ENCODE measurements at places on chromosomes 6 and 20.
A peak's percentile ranks its signal among the peaks of the same experiment; 100 is the strongest.

DNA sequence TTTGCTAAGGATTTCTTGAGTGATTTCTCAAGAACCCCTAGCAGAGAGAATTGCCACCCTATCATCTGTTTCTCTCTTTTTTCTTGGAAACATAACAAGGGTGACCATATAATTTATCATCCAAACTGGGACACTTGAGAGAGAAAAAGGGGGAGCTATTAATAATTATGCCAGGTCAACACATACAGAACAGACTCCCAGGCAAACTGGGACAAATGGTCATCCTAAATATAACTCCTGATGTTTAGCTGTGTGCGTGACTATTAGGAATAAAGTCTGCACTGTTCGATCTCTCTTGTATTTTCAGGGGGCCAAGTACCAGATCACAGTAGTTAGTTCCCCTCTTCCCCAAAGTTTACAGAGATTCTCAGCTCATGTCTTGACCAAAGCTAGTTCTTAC is 11.7 kb upstream of the HS3ST5 start:
- DNase-seq, result no peak

DNA sequence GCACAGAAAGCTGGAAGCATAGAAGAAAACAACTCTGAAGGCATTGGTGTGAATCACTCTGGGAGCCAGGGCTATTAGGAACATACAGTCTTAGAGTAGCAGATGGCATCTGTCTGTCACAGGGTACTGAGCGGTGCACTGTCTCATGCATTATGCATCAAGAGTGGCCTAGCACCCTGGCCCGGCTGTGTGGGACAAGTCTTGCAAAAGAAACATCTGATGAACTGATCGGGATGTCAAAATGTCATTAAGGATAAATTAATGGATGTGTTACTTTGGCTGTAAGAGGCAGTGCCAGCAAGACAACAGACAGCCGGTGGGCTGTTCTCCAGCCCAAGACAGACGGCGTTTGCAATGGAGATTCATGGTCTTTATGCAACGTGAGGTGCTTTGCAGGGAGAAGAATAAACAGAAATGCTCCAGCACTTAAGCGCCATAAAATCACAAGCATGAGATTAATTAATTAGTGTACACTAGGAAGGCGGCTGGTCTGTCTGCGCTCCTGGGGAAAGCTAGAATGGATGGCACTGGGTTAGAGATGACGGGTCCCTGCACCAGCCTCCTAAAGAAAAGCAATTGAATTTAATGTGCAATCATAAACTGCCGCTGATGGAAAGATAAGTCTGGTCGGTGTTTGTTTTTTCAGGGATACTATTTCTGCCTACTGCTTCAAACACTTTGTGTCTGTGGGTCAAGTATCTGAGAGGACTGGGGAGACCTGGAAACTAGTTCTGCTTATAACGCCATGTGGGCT is 600.6 kb upstream of the CHD6 start:
- no peak for DNase-seq

- no peak for DNase-seq
Observed at GRCh38 chr6:27334141-27334540, 22.1 kb upstream of the POM121L2 start.

DNA sequence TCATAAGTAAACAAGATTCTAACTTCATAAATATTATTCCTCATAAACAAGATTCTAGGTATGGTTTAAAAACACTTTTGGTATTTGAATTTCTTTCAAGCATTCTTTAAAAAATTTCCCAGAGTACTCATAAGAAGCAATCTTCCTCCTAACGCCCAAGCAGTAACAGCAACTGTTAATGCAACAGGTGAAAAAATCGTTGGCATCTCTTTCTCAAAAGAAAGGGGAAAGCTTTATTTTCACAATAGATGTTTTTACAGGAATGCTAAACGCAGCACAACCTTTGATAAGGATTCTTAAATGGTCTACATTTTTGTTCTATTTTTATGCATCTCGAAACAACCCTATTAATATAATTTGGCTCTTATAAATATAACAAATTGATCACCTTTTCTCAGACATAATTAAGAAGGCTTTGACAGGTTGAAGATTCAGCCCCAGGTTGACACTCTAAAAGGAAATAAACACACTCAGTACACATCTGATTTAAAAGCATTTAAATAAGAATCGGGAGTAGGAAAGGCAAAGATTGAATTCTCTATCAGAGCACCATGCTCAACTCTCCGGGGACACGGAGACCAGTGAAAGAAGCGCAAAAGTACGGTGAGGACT is 634 bp downstream of the AHI1 start:
- no peak for DNase-seq

DNA sequence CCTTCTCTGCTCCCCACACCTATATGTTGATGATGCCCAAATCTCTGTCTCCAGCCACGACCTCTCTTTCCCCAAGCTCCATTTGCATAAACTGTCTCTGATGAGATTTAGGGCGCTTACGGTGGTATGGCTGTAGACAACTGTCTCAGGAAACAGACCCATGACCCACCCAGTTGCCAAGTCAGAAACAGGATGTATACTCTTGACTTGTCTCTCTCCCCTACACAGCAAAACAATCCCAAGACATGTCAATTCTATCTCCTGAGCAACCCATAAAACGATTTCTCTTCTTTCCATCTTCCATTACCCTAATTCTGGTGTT is 13.9 kb downstream of the GNL1 start:
- no peak for DNase-seq

- no peak for DNase-seq
Observed at GRCh38 chr6:170575250-170575649, 9.2 kb downstream of the PDCD2 start.

DNA sequence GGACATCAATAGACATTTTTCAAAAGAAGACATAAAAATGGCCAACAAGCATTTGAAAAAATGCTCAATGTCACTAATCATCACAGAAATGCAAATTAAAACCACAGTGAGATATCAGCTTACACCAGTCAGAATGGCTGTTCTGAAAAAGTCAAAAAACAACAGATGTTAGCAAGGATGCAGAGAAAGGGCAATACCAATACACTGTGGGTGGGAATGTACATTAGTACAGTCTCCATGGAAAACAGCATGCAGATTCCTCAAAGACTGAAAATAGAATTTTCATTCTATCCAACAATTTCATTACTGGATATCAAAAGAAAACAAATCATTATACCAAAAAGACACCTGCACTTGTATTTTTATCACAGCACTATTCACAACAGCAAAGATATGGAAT is 85.3 kb downstream of the DCDC2 start:
- DNase-seq, result no peak

DNA sequence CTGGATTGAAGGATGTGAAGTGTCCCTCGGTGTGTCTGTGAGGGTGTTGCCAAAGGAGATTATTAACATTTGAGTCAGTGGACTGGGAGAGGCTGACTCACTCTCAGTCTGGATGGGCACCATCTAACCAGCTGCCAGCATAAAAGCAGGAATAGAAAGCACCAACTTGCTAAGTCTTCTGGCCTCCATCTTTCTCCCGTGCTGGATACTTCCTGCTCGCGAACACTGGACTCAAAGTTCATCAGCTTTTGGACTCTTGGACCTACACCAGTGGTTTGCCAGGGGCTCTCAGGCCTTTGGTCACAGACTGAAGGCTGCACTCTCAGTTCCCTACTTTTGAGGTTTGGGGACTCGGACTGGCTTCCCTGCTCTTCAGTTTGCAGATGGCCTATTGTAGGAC is 220.3 kb upstream of the LRFN2 start:
- DNase-seq, result no peak

DNA sequence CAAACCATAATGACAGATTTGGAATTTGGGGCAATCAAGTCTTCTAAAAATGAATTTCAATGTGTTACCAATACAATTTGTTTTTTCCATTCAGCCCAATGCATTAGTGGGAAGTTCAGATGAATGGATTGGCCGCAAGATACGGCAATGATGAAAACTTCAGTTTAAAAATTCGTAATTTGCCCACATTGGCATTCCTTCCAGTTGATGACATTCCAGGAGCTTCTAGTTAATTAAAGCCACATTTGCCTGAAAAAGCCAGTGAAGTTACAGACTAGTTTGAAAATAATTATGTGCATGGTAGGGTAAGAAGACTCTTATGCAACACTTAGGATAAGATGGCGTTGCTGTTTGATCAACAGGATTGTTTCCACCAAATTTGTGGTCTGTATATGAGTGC is 46.2 kb downstream of the NHLRC1 start:
- no peak for DNase-seq

- DNase-seq, result no peak
Observed at GRCh38 chr6:164210323-164210722, 795.8 kb downstream of the QKI start.

DNA sequence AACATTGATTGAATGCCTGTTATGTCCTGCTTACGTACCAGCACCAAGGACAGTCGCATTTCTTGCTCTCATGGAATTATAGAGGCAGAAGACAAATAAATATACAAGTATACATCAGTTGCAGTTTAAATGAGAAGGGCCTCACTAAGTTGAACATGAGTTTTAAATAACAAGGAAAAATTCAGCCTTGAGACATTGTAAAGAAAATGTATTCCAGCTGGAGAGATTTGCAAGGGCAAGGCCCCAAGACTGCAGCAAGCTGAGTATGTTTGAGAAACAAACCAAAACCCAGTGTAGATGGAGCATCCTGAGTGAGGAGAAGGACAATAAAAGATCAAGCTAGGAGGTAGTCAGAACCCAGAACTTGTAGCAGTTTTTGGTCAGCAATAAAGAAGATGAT is 123.2 kb upstream of the BMP5 start:
- DNase-seq, result no peak

DNA sequence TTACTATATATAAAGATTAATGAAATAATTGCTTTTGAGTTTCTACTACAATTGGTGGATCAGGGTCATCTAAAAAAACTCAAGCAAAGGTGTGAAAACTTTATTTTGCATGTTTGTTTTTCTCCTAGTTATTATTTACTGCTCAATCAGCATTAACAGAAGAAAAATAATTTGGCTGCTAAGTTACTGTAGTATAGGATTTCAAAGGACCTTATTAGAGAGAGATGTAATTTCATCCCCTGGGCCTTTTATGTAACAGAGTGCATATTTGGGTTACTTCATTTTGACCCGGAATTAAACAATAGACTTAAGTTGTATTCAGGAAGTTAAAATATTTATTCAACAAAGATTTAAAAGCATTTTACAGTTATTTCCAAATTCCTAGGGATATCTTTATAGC is 49.8 kb downstream of the EYA4 start:
- DNase-seq, result no peak

- DNase-seq, result peak; percentile 28
Observed at GRCh38 chr6:39377539-39377950, 55.0 kb upstream of the KCNK16 start.

- no peak for DNase-seq
Observed at GRCh38 chr6:15145821-15146220, 100.0 kb upstream of the JARID2 start.

- DNase-seq, result peak; percentile 92
Observed at GRCh38 chr6:30101444-30102413, 11.2 kb downstream of the TRIM31 start.

GRCh38 chr6:87993356-87993755 is 54.3 kb upstream of the SPACA1 start:
- no peak for DNase-seq

DNA sequence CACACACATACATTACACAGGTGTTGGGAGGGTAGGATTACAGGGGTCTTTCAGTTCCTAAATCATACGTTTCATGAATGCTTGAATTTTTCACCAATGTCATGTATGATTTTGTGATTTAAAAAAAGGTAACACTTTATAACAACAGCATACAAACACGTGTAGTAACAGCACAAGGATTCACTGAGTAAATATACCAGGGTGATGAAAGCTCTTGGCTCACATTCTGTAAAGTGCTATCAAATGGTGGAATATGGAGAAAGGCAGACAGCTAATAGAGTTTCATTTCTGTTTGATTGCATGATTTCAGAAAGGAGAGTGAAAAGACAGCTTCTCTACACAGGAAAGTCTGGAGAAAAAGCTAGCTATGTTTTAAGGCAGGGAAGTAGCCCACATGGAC is 231.9 kb downstream of the CD83 start:
- DNase-seq, result no peak

- no peak for DNase-seq
Observed at GRCh38 chr6:33339193-33339592, 21.6 kb upstream of the ZBTB22 start.

DNA sequence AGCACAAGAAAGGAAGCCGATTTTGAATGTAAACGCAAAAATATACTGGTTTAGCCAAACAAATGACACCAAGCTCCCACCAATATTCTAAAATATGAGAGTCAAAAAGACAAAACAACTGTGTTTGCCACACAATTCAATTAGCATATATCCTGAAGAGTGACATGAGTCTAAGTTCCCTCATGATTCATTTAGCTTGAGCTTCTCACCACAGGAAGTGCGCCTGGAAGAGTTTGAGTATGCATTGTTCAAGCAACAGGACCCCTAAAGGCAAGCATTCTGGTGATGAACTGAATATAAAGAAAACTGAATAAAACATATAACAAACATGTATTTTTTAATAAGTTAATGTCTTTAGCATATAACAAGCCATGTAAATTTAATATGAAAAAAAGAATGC is 115.2 kb upstream of the RUNX2 start:
- no peak for DNase-seq

- no peak for DNase-seq
Observed at GRCh38 chr6:118704915-118705314, 53.5 kb upstream of the CEP85L start.

- no peak for DNase-seq
Observed at GRCh38 chr6:125819535-125820326, 29.0 kb downstream of the NCOA7 start.

GRCh38 chr20:57440678-57441509 is 49.7 kb downstream of the RBM38 start:
- DNase-seq, result peak; percentile 65

DNA sequence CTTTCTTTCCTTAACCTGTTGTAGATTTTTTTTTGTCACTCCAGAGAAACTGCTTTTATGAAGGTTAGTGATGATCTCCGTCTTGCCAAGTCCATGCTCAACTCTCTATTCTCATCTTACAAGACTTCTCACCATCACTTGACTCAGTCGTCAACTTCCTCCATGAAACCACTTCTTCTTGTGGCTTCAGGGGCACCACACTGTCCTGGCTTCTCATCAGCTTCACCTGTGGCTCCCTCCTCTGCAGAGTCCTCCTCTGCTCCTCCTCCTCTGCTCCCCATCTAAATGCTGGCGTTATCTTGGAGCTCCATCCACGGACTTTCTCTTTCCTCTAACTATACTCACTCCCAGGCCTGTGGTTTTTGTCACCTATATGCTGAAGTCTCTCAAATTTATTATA is 187.5 kb downstream of the BACH2 start:
- no peak for DNase-seq

DNA sequence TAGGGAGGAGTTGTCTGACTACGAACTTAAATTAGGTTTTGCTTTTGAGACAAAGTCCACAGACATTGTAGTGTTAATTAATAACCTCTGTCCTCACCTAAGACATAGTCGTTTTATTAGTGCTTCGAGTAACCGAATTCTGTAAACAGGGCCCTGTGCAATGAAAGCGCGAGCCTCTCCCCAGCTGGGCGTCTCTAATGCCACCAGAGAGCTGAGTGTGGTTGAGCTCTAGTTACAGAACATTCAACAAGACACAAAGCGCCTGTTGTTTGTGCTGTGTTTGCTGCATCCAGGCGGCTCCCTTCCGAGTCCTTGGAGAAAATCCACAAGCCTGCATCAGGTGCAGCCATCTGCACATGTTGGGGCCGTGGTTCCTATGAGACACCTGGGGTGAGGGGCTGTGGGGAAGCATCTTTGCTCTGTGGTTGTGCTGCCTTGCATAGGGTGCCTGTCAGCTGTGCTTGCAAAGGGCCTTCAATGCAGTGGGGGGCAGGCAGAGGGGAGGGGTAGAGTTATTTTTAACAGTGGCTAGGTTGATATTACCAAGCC is 63.9 kb downstream of the CD164 start:
- no peak for DNase-seq
